Panc1 (cell line): ENCODE measurements at places on chromosomes 16 and 17.

DNA sequence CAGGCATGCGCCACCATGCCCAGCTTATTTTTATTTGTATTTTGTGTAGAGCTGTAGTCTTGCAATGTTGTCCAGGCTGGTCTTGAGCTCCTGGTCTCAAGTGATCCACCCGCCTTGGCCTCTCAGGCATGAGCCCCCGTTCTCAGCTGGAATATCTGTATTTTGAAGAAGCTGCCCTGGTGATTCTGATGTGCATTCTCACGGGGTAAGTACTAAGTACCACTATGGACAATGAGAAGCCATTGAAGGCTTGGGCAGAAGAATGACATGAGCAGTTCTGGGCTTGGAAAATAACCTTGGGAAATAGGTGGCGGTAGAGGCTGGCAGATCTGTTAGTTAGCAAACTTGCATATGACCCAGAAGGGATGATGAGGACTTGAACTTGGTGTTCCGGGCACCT, 15.6 kb upstream of the NKD1 start:
- no peak for DNase-seq

DNA sequence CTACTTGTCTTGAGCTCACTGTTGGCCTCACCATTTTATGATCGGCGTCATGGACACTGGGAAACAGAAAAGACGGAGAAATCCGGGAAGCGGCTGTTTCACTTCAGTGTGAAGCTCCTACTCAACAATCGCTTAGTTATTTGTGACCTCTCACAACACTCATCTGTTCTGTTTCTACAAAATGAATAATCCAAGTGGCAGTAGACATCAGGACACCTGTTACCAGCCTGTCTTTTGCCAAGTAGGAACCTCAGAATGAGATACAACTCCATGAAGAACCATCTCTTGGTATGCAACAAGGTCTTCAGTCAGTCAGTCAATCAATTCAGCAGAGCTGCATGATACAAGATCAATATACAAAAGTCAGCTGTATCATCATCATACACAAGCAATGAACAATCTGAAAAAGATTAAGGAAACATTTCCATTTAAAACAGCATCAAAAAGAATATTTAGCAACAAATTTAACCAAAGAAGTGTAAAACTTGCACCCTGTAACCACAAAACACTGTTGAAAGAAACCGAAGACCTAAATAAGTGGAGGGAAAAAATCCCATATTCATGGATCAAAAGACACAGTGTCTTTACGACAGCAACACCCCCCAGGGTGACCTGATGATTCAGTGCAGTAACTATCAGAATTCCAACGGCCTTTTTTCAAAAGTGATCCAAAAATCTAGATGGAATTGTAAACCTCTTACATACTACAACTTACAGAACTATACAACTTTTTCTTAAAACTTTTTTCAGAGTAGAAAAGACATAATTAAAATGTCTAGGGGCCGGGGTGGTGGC, 63.4 kb downstream of the ANKRD11 start:
- no peak for DNase-seq

DNA sequence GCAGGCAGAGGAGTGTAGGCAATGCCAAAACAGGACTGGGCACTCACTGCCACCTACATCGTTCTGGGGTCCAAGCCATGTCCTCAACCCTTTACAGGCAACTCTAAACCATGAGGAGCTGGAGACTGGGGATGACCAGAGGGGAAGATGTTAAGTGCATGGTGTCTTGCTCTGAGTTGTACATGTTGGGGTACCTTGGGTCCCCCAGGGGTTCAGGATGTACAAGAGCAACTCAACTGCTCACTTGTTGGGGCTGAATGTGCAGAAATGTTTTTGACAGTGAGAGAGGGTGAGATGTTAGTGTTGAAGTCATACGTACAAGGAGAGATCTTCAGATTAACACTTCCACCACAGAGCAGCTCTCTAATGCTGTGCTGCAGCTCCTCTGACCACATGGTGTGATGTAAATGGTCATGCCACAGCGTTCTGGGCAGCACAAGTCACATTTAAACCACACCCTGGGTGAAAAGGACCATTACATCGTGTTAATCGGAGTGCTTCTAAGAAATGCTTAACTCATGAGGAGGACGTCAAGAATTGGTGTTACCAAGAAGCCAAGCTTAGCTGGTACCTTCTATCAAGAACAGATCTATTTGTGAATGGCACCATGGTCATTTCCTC, 2.4 kb downstream of the CCL18 start:
- no peak for DNase-seq

DNA sequence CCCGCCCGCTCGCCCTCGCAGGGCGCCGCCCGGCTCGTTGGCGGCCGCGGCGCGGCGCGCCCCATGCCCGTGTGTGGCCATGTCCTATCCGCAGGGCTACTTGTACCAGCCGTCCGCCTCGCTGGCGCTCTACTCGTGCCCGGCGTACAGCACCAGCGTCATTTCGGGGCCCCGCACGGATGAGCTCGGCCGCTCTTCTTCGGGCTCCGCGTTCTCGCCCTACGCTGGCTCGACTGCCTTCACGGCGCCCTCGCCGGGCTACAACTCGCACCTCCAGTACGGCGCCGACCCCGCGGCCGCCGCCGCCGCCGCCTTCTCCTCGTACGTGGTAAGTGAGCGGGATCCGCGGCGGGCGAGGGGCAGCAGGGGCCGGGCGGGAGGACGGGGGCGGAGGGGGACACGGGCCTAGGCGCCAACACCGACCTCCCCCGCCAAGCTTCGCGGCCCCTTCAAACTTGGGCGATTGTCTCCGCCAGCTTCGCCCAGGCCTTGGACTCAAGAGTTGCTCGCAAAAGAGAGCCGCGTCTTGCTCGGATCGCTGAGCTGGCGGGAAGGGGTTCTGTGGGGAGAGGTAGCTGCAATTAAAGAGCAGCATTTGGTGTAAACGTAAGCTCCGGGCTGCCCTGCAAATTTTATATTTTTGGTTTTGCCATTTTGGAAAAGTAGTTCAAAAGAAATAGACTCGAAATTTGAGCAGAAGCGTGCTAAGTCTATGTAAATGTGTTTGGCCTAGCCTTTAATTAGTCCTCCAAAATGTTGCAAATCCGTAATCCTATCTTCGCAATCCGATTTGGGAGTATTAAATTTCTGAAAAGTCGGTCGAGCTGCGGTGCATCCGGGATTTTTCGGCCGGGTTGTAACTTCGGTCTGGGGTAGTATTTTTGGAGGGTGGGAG, 702 bp downstream of the IRX5 start:
- DNase-seq: no peak
